ENCODE measurements at places on chromosomes 2 and 18. TPM values are rescaled to one million over a fixed set of nuclear protein-coding genes. Genes with fewer than 3 reads are reported as not detected.

DNA sequence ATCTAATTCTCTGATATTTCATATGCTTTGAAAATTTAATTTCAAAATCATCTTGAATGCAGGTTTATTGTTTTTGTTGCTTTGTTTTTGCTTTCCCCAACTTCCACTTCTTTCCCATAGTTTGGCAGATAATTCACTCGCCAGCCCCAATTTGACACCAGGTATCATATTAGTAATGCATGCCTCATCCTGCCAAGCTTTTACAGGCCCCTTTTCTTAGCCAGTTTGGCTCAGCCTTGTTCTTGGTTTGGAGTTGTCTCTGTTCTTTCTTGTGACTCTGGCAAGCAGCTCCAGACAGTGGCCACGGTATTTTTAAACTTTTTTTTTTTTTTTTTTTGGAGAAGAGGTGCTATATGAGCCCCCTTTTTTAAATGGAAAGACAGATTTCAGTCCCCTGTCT lies 65.3 kb downstream of the PMS1 start:
- H3K4me1 ChIP-seq: no peaks in the 10 kb centered on the region
- no peak overlapping the region for H3K4me3 ChIP-seq
- H3K27me3 ChIP-seq: no peaks in the 10 kb centered on the region
- H3K36me3 ChIP-seq: no peaks in the 10 kb centered on the region
- no peak overlapping the region for H3K27ac ChIP-seq

DNA sequence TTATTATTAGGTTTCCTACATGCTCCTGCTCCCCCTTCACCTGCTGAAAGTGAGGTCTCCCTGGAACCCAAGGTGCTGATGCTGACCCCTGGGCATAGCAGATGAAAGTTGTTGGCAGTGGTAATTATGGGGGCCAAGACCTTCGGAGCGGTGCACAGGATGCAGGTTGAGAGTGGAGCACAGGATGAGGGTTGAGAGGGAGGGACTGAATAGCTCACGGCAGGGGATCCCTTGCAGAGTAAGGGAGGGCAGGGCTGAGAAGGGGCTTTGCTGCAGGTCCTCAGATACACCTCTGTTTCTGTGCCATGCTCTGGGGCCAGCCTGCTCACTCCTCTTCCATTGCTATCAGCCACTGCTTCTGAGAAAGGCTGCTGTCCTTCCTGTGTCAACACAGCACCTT lies 163.3 kb downstream of the FHOD3 start:
- DNase-seq: no peak
- no peak overlapping the region for H3K27ac ChIP-seq
- H3K27me3 ChIP-seq: no peaks in the 10 kb centered on the region
- no peaks in the 10 kb centered on the region for H3K36me3 ChIP-seq

GRCh38 chr18:24372279-24372872 lies 25.2 kb downstream of the OSBPL1A start:
- no peak overlapping the region for H3K4me3 ChIP-seq
- H3K4me1 ChIP-seq: no peaks in the 10 kb centered on the region
- no peaks in the 10 kb centered on the region for H3K27me3 ChIP-seq
- DNase-seq: no peak
- no peak overlapping the region for H3K27ac ChIP-seq

DNA sequence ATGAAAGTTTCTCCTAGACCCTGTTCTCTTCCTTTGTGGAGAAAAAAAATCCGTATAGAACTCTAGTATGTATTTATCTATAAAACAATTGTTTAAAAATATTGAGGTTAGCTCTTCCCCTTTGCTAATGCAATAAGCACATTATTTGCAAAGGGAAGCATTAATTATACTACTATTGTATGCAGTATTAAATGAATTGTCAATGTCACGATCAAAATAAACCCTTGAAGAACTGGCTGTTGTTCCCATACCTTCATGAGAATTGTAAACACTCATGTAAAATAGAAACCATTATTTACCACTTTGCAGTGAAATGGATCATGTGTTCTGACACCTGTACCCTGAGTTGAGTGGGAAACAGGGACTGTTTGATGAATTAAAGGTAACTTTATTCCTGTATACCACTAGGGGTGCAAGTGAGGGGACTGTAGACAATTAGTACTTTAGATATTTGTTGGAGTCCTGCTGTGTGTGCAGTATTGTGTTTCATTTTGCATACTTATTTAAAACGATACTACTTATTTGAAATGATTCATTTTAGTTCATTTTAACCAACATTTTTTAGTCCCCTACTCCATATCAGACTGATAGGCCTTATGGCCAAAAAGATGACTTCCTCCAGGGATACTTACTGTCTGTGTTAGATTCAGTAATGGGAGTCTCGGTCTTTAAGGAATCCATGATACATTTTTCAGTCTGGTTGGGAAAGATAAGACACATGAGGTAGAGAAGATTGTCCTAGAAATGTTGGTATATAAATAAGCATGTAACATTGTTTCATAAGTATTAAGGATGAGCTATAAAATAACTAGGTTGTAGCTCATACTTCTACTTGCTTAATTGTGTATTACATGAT lies 7.9 kb downstream of the PKP4 start:
- peaks cover 6% of the 10 kb centered on the region for H3K4me1 ChIP-seq
- no peak overlapping the region for H3K27ac ChIP-seq
- no peak overlapping the region for H3K4me3 ChIP-seq

DNA sequence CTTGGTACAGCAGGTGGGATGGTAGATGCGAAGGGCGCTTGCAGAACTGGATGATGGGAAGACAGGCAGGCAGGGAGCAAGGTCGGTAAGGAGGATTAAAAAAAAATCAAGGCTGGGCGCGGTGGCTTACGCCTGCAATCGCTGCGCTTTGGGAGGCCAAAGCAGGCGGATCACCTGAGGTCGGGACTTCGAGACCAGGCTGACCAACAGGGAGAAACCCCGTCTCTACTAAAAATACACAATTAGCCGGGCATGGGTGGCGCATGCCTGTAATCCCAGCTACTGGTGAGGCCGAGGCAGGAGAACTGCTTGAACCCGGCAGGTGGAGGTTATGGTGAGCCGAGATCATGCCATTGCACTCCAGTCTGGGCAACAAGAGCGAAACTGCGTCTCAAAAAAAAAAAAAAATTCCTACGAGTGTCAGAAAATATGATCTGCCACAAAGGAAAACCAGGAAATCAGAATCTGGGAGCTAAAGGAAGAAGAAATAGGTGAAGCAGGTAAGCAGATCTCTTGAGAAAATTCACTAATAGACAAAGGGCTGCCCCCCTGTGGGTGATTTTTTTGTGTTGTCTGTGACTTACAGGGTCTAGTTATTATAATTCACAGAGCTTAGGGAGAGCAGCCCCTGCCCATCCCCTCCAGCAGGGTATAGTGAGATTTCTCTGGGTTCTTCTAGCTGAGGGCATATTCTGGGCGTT lies 46.2 kb downstream of the C2orf42 start:
- H3K27me3 ChIP-seq: no peaks in the 10 kb centered on the region
- no peak for DNase-seq
- no peak overlapping the region for H3K27ac ChIP-seq

DNA sequence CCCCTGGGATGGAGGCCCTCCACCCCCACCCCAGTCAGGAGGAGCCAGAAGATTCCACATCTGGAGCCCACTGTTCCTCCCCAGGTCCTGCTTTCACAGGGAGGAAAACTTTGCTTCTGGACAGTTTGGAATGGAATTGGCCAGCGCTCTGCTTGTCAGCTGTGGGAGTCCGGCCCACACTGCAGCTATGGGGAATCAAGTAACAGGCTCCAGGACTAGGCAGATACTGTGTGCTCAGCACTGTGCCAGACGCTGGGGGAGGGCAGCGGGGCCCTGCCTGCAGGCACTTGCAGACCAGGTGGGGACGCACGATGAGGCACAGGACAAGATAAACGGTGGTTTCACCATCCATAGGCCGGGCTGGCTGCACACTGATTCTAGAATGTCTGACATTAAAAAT lies 114.0 kb downstream of the STPG4 start:
- DNase-seq: no peak
- H3K4me1 ChIP-seq: peaks cover 54% of the 10 kb centered on the region
- H3K36me3 ChIP-seq: peaks cover 18% of the 10 kb centered on the region
- H3K4me3 ChIP-seq: no peak overlapping the region

DNA sequence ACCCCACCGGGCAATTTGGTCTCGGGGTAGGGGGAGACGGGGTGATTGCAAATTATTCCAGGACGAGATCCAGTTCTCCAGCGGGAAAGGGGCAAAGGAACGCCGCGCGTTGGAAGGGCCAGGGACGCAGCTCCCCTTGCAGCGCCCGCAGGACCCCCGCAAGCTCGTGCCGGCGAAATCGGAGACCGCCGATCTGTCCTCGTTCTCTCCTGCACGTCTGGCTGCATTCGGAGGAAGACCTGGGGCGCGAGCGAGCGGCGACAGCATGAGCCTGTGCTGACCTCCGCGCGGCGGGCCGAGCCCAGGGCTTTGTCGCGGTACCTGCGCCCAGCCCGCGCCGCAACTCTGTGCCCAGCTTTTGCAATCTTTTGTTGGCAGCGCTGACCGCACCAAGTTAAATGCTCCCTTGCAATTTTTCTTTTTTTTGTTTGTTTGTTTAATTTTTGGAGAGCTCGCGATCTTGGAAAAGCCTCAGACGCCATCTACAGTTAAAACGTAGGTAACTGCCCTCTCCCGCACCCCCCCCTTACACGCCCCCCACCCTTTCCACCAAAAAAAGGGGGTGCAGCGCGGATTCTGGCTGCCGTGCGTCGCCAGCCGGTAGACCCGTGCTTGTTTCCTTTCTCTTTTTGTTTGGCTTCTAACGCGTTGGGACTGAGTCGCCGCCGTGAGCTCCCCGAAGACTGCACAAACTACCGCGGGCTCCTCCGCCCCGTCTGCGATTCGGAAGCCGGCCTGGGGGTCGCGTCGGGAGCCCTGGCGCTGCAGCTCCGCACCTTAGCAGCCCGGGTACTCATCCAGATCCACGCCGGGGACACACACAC lies 667 bp downstream of the TRIB2 start:
- peak overlapping the region; percentile 92 for H3K4me3 ChIP-seq
- H3K36me3 ChIP-seq: no peaks in the 10 kb centered on the region
- H3K27me3 ChIP-seq: no peaks in the 10 kb centered on the region
- peak; percentile 64 for DNase-seq

- no peak for DNase-seq
- no peak overlapping the region for H3K27ac ChIP-seq
- H3K36me3 ChIP-seq: peaks cover 2% of the 10 kb centered on the region
- no peaks in the 10 kb centered on the region for H3K27me3 ChIP-seq
- no peak overlapping the region for H3K4me3 ChIP-seq
- peaks cover 2% of the 10 kb centered on the region for H3K4me1 ChIP-seq
Observed at GRCh38 chr2:48467637-48468036, 62.3 kb upstream of the STON1 start.

DNA sequence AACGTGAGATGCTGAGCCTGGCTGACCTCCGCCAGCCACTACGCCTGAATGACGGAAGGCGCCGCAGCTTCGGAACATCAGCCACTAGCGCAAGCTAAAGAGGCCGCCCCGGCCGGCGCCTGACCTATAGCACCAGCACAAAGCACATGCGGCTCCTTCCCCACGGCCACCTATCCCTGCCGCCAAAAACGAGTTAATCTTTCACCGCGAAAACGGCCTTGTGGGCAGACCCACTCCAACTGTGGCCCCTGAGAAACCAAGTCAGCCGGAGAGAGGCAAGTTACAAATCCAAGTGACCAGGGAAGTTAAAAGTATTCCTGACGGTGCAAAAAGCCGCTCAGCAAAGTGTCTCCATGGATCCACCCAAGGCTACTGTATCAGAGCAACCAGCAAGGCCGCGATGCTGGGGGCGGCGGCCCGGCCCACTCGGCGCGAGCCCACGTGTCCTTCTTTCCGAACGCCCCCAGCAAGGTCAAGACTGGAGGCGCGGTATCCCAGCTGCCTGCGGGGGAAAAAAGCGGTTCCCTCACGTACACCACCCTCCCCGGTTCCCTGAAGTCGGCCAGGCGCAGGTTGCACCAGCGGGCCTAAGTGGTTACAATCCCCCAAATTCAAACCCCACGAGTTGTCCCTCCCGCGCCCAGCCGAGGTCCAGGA lies 575 bp downstream of the HSPD1 start:
- peak overlapping the region; percentile 89 for H3K4me3 ChIP-seq
- H3K4me1 ChIP-seq: peaks cover 4% of the 10 kb centered on the region
- peak; percentile 52 for DNase-seq
- no peaks in the 10 kb centered on the region for H3K27me3 ChIP-seq
- H3K27ac ChIP-seq: peak overlapping the region; percentile 96
- H3K36me3 ChIP-seq: peaks cover 9% of the 10 kb centered on the region

DNA sequence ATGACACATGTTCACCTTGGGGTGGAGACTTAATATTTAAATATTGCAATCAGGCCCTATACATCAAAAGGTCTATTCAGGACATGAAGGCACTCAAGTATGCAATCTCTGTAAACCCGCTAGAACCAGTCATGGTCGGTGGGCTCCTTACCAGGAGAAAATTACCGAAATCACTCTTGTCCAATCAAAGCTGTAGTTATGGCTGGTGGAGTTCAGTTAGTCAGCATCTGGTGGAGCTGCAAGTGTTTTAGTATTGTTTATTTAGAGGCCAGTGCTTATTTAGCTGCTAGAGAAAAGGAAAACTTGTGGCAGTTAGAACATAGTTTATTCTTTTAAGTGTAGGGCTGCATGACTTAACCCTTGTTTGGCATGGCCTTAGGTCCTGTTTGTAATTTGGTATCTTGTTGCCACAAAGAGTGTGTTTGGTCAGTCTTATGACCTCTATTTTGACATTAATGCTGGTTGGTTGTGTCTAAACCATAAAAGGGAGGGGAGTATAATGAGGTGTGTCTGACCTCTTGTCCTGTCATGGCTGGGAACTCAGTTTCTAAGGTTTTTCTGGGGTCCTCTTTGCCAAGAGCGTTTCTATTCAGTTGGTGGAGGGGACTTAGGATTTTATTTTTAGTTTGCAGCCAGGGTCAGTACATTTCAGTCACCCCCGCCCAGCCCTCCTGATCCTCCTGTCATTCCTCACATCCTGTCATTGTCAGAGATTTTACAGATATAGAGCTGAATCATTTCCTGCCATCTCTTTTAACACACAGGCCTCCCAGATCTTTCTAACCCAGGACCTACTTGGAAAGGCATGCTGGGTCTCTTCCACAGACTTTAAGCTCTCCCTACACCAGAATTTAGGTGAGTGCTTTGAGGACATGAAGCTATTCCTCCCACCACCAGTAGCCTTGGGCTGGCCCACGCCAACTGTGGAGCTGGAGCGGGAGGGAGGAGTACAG lies 108.1 kb downstream of the XRCC5 start:
- H3K4me1 ChIP-seq: peaks cover 23% of the 10 kb centered on the region
- no peaks in the 10 kb centered on the region for H3K27me3 ChIP-seq
- peak overlapping the region; percentile 45 for H3K27ac ChIP-seq
- H3K36me3 ChIP-seq: no peaks in the 10 kb centered on the region
- H3K4me3 ChIP-seq: no peak overlapping the region
- peak; percentile 57 for DNase-seq

The FBXO15 gene
- total RNA-seq: 0.83 TPM

The ACTG2 gene
- total RNA-seq: 4.1 TPM

All from fibroblast of lung (primary cell).